ENCODE measurements at places on chromosomes 12 and 14.

GRCh38 chr14:67268426-67269150, 27.4 kb downstream of the PALS1 start:
- DNase-seq = no peak

DNA sequence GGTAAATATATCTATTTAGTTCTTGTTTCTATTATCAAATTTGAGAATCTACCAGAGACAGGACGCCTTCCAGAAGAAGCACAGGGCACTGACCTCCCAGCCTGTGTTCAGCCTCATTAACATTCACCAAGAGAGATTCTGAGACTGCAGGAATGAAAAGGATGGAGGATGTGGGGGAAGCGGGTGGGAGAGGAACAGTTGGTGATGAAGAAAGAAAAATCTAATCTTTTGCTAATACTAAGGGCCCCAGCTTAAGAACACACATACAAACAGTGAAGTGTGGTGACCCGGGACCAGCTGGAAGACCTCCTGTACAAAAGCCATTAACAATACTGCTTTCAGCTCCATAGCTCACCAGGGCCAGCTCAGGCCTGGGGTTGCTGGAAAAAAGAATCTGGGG, 160.5 kb downstream of the NUAK1 start:
- DNase-seq = no peak

- no peak for DNase-seq
Measured at GRCh38 chr14:34642595-34642994, 12.6 kb upstream of the SNX6 start.

DNA sequence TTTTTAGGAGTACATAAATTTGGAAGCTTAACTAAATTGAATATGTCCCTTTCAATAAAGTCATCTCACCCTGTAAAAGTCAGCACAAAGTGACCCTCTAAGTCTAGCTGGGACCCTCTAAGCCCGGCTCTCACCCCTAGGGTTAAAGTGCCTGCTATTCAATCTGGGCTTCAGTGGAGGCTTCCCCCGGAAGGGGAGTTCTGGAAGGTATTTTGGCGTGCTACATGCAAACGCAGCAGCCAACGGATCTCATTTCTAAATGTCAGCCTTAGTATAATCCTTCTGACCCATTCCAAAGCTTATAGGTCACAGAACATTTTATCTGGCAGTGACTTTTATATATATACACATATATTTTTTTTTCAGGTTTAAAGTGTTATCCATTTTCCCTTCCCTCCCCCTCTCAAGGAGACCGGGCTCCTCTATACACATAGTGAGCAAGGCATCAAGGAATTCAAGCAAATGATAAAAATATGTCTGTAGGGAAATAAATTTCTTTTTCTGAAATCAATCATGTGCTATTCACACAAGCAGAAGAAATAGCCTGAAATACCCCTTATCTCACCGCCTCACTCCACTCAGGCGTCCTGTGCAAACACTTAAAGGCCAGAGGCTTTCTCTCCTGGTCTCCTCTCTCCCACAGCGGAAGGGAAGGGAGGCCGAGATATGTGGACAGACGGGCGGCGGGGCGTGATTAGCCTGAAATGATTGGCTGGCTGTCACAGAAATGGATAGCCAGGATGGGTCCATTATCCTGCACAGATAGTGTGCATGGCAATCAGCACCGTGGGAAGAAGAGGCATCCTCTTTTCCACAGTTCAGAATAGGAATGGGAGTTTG, 301.7 kb downstream of the GALC start:
- DNase-seq = no peak

All from SK-N-SH (cell line).